ENCODE measurements at places on chromosomes 16 and 17. TPM values are rescaled to one million over a fixed set of nuclear protein-coding genes. Genes with fewer than 3 reads are reported as not detected.

- DNase-seq = no peak
Measured at GRCh38 chr17:17506181-17506741, 10.1 kb upstream of the RASD1 start.

- no peak for DNase-seq
Measured at GRCh38 chr17:16287563-16288027, 65.7 kb downstream of the CENPV start.

- DNase-seq = no peak
Measured at GRCh38 chr17:61425682-61426481, 26.2 kb downstream of the TBX2 start.

DNA sequence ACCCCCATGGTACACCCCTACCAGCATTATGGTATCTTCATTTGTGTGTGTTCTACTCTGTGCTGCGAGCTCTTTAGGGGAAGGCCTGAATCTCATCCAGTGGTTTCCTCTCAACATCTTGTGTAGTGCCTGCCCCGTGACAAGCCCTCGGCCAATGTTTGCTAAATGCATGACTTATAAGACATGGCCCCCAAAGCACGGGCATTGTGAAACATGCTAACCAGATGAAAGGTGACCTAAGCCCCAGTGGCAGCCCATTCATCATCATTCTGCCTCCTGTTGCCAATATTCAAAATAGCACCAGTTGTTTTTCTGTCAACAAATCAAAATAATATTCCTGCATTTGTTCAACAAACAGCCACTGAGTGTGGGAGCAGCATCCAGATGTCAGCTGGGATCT is 108.8 kb upstream of the HSBP1 start:
- no peak for DNase-seq

- DNase-seq = no peak
Measured at GRCh38 chr17:2905269-2905668, 109.0 kb downstream of the RAP1GAP2 start.

DNA sequence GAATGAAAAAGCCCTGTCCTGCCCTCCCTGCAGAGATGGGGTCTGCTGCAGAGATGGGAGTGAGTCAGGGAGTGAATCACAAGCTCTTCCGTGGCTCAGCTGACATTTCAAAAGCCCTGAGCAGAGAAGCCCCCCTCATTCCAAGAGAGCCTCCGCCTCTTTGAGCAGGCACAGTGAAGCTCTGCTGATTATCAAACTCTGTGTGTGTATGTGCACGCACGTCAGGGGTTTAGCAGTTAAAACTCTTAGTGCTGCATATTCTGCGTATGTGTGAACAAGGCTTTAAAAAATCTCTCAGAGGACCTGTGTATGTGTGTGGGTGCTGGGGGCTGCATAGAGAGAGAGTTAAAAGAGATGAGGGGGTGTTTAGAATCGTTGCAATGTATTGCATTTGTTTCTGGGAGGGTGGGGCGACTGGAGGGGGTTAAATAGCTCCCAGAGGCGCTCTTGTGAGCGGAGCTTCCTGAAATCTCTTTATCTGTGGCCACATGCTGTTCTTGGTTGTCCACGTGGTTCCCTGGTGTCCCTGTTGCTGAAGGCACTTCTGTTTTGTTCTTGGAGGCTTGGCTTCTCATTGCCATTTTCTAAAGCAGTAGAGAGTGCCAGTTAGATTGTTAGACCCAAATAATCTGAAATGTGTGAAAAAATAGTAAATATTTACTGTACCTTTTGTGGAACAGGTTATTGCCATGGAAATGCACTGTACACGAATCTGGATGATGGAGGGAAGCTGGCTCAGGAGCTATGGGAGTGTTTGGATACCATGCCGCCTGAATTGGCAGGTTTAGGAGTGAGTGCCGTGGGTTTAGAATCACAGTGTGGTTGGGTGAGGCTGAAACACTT is 116.6 kb downstream of the PRKCB start:
- no peak for DNase-seq

- DNase-seq = no peak
Measured at GRCh38 chr16:51592535-51593300, 441.6 kb upstream of the SALL1 start.

DNA sequence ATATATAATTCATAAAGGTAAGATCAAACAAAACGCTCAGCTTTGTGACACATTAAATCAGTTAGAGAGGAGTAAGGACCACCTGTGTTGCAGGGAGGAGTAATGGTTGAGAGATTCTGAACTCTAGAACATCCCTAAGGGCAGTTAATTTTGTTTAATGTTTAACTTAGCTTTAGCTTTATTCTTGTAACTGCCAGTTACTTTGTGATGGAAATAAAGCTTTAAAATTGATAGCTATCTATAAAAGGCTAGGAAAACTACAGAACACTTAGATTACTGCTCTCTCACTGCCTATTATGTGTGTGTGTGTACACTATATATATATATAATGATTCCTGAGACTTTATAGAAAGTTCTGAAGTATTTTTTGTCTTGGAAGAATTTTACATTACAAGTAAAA is 37.8 kb downstream of the PTRH2 start:
- peak; percentile 39 for DNase-seq

- DNase-seq = no peak
Measured at GRCh38 chr17:35289222-35289621, 46.4 kb downstream of the SLFN5 start.

DNA sequence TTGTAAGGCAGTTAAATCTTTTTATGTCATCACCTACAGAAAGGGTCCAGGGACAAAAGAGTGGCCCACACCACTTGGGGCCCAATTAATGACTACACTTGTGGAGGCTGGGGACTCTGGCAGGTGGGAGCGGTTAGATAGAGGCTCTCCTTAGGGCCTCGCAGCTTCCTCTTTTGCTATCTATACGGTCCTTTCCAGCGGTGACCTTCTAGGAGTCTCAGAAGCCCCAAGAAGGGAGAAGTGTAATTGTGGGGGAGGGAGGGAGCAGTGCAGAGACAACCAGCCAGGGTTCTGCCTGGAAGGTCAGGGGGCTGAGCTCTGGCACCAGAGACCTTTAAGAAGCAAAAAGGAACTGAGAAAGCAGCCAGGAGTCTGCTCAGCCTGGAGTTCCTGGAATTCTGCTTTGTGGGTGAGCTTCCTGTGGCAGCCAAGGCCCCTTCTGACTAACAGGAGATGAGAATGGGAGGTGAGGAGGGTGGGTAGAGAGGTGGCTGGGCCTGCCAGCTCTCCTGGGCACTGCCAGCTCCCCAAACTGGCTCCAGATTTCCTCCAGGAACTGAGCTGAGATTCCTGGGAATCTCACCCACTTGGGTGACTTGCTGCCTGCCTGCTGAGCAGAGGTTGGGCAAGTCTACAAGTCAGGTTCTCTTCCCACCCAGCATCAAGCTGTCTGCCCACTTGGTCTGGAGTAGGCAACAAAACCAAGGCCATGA is 16.3 kb upstream of the MAP3K14 start:
- DNase-seq = no peak

GRCh38 chr17:55144518-55144917 is 120.2 kb upstream of the HLF start:
- DNase-seq = no peak

GRCh38 chr17:8954339-8954738 is 11.2 kb downstream of the PIK3R5 start:
- DNase-seq = no peak

- no peak for DNase-seq
Measured at GRCh38 chr16:21192991-21193390, 18.4 kb downstream of the ZP2 start.

DNA sequence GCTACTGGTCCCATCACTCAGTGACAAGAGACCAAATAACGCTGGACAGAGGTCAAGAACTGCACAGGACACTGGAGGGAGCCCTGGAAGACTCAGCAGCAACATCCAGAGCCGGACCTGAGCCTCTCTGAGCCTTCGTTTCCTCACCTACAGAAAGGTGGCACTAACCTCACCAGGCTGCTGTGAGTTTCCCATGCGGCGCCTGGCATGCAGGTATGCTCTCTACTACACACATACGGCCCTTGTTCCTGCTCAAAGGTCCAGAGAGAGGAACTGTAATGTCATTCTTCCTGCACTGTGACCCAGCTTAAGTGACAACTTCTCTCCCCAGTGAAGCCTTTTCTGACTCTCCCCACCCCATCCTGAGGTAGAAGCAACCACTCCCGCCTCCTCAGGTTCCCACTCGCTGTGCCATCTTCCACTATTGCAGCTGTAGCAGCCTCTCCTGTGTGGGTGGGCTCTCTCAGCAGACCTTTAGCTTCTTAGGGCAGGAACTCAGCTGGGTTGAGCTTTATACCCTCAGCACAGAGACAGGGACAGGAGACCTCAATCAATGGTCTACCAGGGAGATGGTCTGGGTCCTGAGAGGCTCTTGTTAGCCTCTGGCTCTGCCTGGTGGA is 43.9 kb upstream of the SREBF1 start:
- no peak for DNase-seq

DNA sequence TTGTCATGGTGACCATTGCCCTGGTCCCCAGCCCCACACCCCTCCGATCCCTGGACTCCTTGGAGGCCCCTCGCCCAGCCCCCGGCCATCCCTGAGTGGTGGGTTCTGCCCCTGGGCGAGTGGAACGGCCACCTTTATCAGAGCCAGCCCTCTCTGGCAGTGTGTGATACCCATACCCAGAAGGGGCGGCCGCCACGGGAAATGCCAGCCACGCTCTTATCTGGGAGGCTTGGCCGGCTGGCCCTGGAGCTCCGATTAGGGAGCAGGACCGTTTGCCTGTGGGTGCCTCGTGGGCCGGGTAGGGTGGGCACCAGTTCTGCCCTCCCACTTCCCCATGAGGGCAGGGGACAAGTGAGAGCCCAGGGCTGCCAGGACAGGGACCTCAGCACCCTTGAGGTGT is 58.3 kb upstream of the ZC3H18 start:
- no peak for DNase-seq

GRCh38 chr17:74190807-74191406 is 12.6 kb upstream of the RPL38 start:
- no peak for DNase-seq

DNA sequence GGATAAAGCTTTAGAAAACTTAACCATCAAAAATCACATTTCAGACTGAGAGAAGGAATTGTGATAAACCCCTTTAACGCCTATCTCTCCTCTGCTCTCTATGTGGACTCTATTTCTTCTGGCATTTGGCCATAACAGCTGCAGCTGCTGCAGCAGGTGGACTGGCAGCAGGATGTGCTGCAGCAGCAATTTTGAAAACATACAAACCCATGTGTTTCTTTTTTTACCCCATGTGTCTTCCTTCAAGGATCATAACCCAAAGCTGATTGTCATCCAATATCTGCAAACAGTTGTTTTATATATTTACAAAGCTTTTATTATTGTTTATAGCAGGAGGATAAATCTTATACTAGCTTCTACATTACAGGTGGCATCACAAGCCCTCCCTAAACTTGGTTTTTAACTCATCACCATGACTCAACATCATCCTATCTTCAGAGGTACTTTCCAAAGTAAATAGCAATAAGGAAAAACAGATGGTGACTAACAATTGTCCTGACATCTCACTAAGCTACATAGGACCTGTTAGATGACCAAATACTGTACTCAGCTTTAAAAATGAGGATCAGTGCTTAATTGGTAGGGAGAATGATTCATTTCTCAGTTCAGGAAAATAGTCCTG is 14.5 kb upstream of the KRTAP9-2 start:
- DNase-seq = no peak

TPSAB1 gene
- not detected for polyA plus RNA-seq

GP1BA gene
- 2.9 TPM for polyA plus RNA-seq

PNMT gene
- polyA plus RNA-seq = 2.1 TPM

Data from right renal cortex interstitium (tissue), 3 donors.